ENCODE measurements at places on chromosomes 16 and 17.

DNA sequence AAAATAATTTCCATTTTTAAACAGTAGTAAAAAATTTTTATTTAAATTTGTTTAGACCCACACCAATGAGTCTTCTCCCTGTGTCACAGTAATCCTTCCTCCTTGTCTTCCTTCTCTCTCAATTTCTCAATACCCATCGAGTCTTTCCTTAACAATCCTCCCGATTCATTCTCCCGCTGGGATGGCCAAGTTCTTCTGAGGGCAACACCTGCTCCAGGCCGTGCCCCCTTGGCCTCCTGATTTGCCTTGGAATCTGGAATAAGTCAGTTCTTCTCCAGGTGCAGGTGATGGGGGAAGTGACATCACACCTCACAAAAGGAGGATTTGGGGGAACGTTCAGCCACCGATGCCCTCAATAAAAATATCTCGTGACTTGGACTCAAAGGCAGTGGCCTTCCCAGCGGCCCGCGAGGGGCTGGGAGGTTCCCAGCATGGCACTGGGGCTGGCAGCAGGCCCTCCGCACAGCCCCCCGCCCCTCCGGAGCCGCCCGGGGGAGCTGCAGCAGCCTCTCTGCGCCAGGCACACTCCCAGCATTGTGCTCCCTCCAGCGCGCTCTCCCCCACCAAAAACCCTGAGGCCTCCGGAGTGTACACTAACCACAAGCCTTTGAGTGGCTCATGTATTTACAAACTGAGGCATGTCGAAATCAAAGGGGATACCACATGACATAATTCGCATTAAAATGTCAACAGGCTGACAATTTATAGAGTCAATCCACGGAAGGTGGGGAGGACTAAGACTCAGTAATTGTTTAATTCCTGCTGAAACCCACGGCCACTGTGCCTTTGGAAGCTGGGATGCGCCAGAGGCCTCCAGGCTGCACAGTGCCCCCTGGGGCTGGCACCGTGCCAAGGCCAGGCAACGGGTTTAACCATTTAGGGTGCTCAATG lies 120.5 kb downstream of the ZFHX3 start:
- no peak for DNase-seq

- DNase-seq: no peak
Observed at GRCh38 chr17:72717676-72718075, 374.8 kb downstream of the SLC39A11 start.

- no peak for DNase-seq
Observed at GRCh38 chr16:80966617-80967016, 40.1 kb downstream of the CMC2 start.

DNA sequence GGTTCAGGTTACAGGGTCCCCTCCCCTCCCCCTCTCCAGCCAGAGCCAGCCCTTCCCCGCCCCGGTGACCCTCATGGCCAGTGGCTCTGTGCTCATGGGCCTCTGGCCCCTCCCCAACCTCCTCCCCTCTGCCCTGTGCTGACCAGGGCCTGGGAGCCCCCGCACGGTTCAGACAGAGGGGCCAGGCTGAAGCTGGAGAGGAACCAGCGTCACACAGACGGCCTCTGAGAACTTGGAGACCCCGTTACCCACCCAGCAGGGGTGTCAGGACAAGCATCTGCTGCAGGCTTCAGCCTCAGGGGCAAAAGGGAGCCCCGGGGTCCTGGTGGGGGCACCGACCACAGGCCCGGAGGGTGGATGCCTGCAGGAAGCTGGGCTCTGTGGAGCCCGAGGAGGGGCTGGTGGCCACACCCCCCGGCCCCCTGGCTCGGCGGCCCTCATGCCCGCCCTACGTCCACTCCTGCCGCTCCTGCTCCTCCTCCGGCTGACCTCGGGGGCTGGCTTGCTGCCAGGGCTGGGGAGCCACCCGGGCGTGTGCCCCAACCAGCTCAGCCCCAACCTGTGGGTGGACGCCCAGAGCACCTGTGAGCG lies at the start of gene WFIKKN1:
Gene WFIKKN1 (plus strand): TSS at position 171 of the 591 bp plus-strand sequence. CDS start 269 bp downstream, at position 440.
- no peak for DNase-seq

DNA sequence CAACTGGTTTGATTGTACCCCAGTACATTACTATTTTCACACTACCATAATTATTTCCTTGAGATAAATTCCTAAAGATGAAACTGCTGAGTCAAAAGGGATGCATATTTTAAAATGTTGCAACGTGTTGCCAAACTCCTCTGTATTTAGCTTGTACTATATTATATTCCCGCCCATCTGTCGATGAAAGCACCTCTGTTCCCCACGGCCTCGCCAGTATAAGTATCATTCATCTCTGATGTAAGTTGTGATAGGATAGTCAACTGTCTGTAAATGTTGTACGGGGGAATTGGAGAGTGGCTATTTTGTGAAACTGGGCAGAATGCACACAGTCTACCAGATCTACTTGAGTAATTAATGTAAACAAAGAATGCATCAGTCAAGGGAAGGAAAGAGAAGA lies 47.7 kb upstream of the TNRC6A start:
- no peak for DNase-seq

DNA sequence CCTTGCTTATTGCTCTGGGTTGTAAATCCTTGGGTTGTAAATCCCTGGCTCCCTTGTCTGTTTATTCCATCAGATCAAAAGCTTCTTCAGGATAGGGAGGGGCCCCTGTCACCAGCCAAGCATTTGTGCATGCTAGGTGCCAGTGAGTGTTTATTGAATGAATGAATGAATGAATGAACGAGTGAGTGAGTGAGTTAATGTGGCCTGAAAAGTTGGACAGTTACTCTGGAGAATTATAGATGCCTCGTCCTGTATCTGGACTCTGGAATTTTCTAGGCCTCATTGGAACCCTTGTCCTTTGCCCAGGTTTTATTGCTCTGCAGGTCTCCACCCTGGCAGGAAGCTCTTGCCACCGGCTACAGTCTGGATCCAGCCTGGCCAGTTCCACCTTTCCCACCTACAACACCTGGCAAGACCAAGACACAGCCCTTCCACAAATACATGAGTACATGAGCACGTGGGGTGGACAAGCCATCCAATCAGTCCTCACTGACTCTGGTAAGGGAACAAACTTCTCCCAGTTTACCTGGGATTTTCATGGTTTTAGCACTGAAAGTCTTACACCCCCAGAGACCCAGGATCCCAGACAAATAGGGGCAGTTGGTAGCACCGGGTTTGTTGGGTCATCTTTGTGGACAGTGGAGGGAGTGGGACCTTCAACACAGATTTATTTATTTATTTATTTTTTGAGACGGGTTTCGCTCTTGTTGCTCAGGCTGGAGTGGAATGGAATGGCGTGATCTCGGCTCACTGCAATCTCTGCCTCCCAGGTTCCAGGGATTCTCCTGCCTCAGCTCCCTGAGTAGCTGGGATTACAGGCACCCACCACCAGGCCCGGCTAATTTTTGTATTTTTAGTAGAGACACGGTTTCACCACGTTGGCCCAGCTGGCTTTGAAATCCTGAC lies 14.7 kb upstream of the CDH1 start:
- no peak for DNase-seq

GRCh38 chr17:73027130-73027741 lies 65.3 kb downstream of the SLC39A11 start:
- no peak for DNase-seq

DNA sequence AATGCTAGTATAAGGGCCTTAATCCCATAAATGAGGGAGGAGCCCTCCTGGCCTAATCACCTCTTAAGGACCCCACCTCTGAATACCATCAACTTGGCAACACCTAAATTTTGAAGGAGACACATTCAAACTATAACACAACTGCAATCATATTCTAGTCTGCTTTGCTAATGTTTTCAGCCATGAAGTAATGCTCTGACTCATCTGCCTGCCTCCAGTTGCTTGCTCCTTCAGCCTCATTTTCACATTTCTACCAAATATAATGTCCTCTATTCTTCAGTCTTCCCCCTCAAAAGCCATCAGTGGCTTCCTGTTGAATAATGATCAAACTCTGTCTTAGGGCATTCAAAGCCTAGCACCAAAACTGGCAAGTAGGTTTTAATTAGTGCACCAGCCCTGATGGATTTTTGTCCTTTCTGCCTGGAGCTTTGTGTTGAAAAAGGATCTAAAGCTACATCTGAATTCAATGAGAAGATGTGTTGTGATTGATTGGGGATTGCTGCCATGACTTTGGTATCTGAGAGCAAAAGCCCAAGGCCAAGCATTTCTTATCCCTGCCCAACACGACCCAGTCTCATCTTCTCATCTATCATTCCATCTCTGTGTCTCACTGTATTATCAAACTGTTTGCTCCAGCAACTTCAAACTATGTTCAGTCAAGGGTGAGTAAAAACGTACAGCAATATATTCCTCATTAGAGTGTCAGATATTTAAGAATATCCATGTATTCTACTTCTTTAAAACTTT lies 140.8 kb upstream of the ELAC2 start:
- DNase-seq: no peak

GRCh38 chr16:70612931-70613330 lies 33.4 kb upstream of the IL34 start:
- no peak for DNase-seq

- no peak for DNase-seq
Observed at GRCh38 chr17:79800325-79801155, 3.7 kb upstream of the CBX8 start.

GRCh38 chr16:68590201-68590994 lies 51.3 kb downstream of the ZFP90 start:
- DNase-seq: no peak

DNA sequence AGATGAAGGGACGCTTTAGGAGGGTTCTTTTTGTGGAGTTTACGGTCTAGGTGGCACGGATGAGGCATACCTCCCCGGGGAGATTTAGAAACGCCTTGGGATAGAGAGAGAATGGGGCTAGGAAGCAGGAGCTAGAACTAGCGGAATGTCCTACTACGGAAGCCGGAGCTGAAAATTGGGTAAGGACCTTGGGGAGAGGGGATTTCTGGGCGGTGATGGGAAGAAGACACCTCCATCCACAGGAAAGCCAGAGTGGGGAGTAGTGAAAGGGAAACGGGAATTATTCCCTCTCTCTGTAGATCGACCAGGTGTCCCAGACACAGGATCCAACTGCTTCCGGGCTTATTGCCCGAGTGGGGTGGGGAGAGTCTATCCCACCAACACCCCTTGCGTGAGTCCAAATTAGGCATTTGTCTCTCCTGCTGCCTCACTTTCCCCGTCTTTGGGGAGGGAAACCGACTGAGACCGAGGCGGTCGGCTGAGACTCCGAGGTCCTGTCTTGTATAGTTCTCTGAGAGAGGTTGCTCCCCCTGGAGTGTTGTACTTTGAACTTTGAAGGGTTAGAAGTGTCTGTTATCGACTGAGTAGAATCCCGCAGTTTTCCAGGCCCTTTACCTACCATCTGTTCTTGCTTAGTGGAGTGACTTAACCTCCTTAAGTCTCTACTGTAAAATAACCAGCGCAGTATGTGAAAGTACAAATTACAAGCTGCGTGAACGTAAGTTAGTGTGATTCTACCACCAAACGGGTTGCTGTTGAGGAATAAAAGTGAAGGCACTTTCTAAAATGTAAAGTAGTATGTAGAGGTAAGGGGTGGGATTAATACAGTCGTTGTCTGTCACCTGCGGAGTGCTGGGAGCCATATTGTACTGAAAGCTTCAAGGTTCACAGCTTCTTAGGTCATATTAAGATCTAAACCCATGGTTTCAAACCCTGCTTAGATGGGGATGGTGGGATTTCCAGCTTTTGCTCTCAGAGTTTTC lies 1.0 kb downstream of the RSPRY1 start:
- DNase-seq: no peak

DNA sequence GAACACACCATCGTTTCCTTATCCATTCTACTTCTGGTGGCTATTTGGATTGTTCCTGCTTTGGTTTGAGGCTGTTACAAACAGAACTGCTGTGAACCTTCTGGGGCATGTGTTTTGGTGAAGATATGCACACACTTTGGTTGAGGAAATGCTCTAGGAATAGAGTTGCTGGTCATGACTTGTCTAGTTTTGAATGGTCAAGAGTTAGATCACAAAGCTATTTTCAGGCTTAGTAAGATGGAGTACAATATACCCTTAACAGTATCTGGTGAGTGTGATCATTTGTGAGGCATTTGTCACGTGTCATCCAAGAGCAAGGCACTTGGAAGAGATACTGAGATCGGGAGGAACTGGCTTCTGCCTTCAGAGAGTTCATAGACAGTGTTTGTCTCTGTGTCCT lies 47.0 kb upstream of the CACNG5 start:
- no peak for DNase-seq

All from activated CD8-positive, alpha-beta memory T cell treated with anti-CD3 and anti-CD28 coated beads for 1 hour (primary cell).